ENCODE measurements at places on chromosomes 6 and 20. TPM values are rescaled to one million over a fixed set of nuclear protein-coding genes. Genes with fewer than 3 reads are reported as not detected.

The PKIB gene
- 10.0 TPM for total RNA-seq

The TCF21 gene
- total RNA-seq: not detected

The RIN2 gene
- total RNA-seq: 20.3 TPM

The PRL gene
- total RNA-seq: 2.1 TPM

Data from SJCRH30 (cell line).